Lung (tissue), 17 donors: ENCODE measurements at places on chromosomes 4 and X. TPM values are rescaled to one million over a fixed set of nuclear protein-coding genes. Genes with fewer than 3 reads are reported as not detected.

DNA sequence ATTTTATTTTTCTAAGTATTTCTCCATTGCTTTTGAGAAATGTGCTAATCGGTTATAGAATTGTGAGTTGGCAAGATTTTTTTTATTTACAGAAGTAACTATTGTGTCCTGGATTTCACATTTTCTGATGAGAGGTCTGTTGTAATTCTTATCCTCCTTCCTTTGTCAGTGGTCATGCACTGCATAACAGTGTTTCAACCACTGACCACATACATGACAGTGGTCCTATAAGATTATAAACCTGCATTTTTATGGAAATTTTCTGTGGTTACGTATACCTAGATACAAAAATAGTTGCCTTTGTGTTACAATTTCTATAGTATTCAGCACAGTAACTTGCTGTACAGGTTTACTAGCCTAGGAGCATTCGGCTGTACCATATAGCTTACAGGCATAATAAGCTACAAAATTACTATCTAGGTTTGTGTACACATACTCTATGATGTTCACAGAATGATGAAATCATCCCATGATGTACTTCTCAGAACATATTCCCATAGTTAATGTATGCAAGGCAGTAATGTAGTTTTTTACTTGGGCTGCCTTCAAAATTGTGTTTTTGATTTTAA, 47.8 kb downstream of the APELA start:
- no peak for DNase-seq

GRCh38 chrX:41045960-41046567, 39.2 kb upstream of the USP9X start:
- peak; percentile 91 for DNase-seq

DNA sequence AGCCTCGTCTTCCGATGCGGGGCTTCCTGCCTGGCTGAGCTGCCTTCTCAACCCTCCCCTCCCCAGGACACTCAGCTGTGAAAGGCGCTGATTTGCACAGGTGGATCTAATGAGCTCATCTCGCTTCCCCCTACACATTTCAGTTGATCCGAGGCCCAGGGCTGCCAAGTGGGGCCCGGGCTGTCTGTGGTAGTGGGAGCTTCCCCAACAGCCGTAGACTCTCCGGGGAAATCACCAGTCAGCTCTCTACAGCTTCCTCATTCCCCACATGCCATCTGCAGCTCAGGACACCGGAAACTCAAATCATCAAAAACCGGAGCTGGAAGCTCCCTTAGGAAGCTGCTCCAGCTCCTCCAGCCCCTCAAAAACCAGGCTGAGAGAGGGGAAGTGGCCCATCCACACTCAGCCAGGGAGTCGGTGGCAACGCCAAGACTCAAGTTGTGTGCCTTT, 56.2 kb downstream of the SMIM20 start:
- peak; percentile 35 for DNase-seq

DNA sequence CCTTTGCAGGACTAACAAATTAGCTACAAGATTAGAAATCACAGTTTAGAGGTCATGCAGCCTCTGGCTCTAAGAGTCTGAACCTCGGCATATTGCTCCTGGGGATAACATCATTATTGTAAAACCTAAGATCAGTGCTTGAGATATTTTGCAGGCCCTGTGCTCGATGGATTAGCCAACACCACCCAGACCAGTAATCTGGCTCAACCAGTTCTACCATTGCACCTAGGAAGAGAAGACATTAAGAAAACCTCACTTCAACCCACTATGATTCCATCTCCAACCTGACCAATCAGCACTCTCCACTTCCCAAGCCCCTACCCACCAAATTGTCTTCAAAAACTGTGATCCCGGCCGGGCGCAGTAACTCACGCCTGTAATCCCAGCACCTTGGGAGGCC, 43.6 kb downstream of the WFS1 start:
- no peak for DNase-seq

CPZ gene
- total RNA-seq = 5.5 TPM

GRCh38 chr4:167622481-167623240, 388.4 kb upstream of the SPOCK3 start:
- DNase-seq = peak; percentile 61

MAGEC3 gene
- total RNA-seq = not detected

ARHGEF6 gene
- 19.8 TPM for total RNA-seq

IL9R gene
- 0.54 TPM for total RNA-seq

GBA3 gene
- total RNA-seq = 0.23 TPM

DNA sequence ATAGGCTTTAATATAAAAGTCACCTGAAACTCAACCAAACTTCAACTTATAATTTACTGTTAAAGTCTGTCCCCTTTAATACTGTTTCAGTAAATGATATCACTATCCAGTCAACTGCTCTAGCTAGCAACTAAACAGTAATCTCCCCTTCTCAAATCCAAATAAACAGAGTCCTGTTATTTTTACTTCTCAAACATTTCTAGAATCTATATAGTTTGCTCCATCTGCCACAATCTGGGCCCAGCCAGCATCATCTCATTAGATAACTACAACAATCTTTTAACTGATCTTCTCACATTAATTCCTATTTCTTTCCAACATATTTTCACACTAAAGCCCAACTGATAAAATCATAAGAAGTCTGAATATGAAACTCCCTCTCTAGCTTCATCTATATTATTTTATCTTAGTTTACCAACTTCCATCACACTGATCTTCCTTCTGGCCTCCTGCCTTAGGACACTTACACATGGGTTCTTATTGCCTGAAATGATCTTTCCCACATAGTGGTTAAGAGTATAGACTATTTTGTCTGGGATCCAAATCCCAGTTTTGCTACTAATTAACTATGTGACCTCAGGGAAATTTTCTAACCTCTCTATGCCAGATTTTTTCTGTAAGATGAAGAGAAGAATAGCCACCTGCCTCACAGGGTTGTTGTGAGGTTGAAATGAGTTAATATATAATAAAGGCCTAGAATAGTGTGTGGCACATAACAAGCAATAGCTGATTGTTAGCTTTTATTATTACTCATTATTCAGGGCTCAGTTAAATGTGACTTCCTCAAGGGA, 18.6 kb downstream of the TBCK start:
- DNase-seq = no peak

DNA sequence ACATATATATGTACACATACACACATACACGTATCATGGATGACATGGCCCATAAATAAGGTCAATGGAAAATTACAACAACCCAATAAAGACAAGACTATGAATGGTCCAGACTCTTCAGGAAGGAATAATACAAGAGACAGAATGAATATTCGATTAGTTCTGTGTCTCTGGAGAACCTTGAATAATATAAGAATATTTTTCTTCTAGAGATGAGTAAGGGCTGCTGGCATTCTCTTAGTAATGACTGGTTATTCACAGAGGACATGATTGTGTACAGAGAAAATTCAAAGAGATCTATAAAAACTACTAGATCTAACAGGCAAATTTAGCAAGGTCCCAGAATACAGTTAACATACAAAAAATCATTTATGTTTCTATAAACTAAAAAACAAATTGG, 23.3 kb downstream of the SPIN4 start:
- DNase-seq = no peak

DNA sequence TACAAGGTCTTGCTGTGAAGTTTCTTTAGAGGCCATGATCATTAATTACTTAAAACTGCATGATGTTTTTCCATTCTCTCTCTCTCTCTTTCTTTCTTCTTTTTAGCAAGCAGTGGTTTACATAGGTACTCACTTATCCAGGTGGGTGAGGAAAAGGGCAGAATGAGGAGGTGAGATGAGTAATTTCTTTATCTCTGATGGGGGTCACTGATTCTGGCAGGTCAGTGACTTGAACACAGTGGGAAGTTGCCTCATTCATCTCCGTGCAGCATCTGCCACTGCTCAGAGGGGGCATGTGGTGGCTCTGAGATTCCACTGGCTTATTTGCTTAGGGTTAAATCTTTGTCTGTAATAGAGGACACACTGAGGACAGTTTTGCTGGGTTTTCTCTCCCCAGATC, 62.6 kb downstream of the FAM114A1 start:
- DNase-seq = no peak

DNA sequence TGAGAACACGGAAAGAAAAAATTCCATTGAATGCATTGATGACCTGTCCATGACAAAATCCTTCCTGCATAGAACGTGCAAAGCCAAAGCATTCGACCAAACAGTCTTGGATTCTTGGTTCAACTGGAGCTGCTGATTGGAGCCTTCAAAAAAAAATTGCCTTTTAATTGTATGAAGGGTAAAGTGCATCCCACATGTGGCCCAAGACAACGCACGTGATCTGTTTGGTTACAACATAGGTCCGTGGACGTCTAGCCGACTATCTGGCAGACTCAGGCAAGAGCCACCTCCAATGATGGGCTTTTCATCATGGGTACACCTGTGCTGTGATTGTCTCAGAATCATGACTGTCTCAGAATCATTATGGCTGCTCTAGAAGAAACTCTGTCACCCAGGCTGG, 52.3 kb downstream of the SHOX start:
- DNase-seq = no peak

DNA sequence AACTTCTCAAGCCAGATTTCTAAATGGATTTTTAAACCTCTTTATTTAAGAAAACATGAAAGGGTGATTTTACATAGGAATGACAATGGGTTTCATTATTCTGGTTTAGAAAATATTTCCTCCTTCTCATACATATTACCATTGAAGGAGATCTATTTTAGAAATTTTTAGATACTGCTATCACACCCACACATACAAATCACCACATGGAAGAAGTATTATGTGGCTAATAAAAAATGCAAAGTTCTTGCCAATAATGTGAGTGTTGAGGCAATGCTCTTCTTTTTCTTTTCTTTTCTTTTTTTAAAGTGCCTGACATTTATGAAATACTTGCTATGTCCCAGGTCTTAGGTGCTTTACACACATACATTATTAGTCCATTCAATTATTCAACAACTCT, 6.8 kb downstream of the STAP1 start:
- DNase-seq = no peak

GRCh38 chr4:116520886-116521285, 564.5 kb downstream of the TRAM1L1 start:
- DNase-seq = no peak
